ENCODE measurements at places on chromosomes 16 and 17.

DNA sequence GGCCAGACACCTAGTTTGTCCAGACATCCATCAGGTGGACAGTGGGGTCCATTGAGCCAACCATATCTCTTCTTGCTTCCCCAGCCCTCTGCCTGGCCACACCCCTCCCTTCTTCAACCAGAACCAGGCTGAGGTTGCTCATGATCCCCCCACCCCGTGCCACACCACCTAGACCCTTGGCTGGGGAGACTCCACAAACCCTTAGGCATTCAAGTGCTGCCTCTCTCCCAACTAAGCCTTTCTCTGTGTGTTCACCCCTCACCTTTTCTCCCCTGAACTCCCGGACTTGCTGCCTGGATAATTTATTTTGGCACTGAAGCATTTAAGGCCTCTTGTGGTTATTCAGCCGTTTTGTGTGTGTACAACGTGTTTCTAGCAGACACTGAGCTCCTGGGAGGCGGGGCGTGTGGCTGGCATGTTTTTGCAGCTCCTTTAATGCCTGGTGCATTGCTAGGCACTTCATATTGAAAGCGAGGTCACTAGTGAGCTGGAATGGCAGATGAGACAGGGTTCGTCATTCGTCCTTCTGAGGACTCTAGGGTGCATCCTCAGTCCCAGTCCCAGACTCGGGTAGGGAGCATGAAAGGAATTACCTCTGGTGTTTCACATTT is 28.7 kb downstream of the CACNA1G start:
- DNase-seq: no peak

- peak; percentile 84 for DNase-seq
Measured at GRCh38 chr17:50139950-50140885, 10.3 kb upstream of the SAMD14 start.

DNA sequence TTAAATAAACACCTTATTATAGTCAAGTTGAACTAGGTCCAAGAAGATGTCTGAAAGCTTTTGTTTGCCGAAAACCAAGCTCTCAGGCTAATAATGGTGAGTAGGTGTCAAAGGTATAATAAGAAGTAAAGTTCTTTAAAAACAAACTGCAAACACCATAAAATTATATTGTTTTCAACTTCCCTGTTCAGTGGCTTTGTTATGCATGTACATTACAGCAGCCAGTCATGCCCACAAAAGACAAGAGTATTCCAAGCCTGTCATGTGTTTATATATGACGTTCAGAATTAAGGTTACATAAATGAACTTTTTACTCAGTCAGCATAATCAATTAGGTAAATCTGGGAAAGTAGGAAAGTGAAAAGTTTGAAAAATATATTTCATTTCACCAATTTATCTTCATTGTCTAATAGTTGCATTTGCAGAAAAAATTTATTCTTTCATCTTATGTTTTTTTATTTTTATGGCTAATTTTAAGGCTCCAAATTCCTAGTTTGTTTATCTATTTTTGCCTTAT is 928.7 kb upstream of the SOX9 start:
- DNase-seq: no peak

DNA sequence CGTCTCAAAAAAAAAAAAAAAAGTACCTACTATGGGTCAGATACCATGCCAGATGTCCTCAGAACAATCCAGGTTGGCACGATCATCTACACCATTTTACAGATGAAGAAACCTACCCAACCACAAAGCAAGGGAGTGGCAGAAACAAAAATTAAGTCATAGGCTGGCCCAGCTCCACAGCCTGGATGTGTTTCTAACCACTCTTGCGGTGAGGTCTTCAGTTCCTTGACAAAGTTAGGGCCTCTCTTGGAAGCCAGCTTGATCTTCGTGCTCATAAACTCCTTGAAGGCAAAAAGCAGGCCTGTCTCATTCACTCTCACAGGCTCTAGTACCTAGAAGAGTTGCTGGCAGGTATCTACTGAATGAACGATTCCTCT is 6.2 kb downstream of the GGA2 start:
- no peak for DNase-seq

DNA sequence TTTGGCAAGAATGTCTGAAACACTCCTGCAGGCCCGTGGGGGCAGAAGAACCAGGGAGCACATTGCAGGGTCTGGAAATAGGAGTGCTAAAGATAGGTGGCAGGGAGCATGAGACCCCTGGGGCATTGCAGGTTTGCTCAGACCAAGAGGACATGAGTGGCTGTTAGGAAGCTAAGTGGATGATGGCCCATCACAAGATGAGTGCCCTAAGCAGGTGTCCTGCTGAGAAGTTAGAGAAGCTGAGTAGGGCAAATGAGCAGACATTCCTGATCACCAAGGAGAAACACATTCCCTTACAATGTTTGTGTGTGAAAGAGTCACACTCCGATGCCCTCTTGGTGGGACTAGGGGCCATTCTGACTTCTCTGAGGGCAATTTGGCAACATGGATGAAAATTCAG is 9.9 kb downstream of the MLYCD start:
- DNase-seq: no peak

DNA sequence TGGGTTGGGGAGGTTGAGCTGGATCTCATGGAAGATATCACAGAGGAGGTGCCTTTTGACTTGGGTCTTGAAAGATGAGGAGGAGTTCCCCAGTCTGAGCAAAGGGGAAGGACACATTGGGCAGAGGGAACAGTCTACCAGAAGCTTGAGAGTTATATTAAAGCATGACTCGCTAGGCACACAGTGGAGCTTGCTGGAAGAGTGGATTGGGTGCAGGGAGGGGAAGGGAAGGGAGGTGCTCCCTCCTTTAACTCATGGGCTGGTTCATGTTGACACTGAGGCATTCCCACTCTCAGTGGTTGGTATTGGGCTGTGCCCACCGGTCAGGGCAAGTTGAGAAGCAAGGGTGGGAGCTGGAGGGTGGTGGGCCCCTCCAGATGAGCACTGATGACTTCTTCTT is 5.9 kb downstream of the TMEM98 start:
- DNase-seq: no peak

GRCh38 chr16:5541356-5541755 is 443.8 kb upstream of the EEF2KMT start:
- no peak for DNase-seq

DNA sequence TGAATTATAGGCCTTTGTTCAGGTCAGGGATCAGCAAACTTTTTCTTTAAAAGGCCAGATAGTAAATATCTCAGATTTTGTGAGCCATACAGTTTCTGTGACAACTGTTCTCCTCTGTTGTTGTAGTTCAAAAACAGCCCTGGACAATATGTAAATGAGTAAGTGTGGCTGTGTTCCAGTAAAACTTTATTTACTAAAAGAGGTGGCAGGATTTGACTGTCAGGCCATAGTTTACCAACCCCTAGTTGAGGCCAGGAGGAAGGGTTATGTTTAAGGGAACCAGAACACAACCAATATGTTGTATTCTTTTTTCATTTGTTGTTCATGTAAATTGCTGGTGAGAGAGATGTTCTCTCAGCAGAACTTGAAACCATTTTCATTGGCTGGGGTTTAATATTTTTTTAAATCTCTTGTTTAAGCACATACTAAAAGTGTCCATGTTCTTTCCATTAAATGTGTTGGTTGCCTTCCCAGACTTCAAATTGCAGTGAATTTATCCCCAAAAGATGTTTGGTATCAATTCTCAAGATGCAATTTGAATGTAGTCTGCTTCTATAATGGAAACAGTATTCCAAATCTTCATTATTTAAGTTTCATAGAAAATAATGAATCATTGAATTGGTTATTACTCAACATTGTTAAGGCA is 260.3 kb downstream of the FTO start:
- no peak for DNase-seq

GRCh38 chr16:66261826-66262225 is 104.7 kb upstream of the CDH5 start:
- no peak for DNase-seq

- no peak for DNase-seq
Measured at GRCh38 chr17:3802461-3803307, 1.7 kb upstream of the ITGAE start.

GRCh38 chr16:67399218-67399733 is 6.0 kb upstream of the TPPP3 start:
- DNase-seq: no peak

DNA sequence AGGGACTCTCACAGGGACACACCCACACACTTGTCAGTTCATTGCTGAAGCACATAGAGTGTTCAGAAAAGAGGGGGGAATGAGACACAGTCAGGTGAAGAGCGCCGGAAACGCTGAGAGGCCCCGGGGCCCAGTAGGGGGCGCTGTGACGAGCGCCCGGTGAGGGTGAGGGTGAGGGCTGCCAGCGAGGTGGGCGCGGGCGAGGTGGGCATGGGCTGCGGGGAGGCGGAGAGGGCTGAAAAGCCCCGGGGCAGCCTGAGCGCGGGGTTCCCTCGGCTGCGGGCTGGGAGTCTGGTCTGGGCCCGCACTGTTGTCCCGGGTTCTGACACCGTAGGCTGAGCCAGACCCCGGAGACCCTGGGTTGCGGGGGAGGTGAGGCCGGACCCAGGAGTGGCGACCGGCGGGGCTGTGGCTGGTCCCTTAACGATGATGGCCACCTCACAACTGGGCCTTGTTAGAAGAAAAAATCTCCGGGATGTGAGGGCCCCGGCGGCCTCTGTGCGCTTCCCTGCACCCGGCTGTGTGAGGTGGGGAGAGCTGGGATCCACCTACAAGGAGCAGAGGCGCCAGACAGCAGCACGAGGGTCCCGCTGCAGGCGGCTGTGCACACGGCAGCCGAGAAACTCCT is 91.4 kb downstream of the C16orf78 start:
- DNase-seq: no peak

GRCh38 chr17:17030515-17031211 is 11.6 kb upstream of the MPRIP start:
- no peak for DNase-seq

DNA sequence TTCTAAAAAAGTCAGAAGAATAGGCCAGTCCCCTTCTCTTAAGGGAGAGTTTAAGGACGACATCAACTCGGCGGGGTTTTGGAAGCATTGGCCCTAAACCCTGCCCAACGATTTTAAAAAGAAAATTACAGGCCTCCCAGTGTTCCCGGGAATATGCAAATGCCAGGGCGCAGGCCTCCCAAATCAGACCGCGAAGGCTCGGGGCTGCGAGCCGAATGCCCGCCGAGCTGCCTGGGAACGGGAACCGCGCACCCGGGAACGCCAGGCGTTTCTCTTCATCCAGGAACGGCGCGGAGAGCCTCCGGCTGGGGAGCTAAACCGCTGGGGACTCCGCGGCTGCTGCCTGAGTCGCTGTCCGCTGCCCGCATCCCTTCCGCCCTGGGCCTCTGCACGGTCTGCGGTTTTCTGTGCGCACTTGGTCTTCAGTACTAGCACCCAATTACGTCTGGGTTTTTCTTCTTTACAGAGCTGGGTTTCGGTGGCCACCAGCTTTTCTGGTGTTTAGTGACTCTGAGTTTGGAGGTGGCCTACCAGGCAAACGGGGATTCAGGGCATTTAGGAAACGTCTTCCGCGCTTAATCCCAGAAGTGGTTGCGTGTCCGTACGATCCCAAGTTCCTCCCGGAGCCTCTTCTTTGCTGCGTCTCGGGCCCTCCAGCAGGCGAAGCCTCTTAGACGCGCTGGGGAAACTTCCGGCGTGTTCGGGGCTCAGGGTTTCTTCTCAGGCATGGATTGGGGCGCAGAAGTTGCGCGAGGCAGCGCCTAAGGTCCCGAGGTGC is 5.7 kb downstream of the IRX5 start:
- DNase-seq: no peak

DNA sequence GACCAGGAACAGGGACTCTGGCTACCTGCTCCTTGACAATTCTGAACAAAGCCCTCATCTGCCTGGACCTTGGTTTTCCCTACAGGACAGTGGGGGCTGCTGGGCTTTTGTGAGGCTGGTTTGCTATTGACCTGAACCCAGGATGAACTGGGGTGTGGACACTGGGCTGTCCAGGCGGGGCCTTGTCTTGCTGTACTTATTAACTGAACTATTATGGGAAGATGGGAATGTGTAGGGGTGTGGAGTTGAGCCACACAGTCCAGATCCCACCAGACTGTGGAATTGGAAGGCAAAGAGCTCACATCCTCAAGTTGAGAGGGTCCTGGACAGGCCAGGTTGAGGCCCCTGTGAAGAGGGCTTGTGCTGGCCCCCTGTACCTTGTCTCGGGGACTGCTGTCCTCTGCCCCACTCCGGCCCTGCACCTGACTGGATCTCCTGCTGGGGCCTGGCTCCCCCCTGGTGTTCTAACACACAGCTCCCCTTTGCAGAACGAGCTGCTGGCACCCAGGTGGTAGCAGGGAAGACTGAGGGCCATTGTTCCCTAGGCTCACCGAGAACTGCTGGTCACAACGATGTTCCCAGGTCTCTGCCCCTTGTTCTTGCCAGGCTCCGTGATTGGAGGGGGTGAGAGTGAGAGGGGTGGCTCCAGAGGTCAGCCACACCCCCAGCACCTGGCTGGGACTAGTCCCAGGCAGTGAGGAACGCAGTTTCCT is 51.8 kb upstream of the CDC42EP4 start:
- no peak for DNase-seq

- no peak for DNase-seq
Measured at GRCh38 chr17:32286518-32286900, 20.9 kb downstream of the RHBDL3 start.

DNA sequence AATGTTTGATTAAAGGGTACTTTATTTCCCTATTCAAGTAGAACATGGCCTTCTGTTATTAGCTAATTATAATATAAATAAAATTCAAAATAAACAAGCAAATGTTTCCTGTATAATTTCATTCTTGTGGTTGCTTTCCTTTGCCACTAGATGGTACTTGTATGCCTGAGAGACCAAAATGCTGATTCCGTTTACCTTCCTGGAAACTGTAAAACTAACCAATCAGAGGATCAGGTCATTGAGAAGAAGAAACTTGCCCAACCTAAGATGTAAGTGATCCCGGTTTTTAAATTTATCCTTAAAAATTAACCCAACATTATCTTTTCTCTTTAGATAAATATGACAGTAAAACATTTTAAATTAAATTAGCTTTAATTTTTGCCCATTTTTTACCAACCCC is 8.1 kb upstream of the ABCA5 start:
- peak; percentile 68 for DNase-seq

DNA sequence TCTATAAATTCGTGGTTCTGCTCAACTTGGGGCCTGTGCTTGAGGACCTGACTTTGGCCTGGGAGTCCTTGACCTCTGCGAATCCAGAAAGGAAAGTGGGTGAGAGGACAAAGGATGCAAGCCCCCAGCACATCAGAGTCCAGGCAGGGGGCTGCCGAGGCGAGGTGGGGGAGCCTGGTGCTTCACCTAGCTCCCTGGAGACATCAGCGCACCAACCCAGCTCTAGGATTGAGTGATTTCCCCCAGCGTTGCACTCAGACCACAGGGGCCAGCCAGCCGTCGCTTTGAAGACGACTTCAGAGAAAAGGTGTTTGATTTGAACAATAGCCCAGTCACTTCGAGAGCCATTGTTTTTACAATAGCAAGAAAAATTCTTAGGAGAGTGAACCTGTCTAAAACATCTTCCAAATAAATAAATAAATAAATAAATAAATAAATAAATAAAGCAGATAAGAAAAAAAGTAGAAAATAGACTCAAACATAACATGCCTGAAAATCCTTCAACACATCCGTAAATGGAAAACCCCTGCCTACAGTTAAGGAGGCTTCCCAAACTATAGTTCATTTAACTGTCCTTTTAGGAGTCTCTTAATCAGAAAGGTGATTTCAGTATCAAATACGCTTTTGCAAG is 180.9 kb downstream of the RBFOX3 start:
- no peak for DNase-seq
